ENCODE measurements at places on chromosomes 16 and 17. TPM values are rescaled to one million over a fixed set of nuclear protein-coding genes. Genes with fewer than 3 reads are reported as not detected.

GRCh38 chr16:10332241-10332640 lies 53.6 kb upstream of the ATF7IP2 start:
- no peak for DNase-seq

GRCh38 chr16:66337463-66338188 lies 28.9 kb upstream of the CDH5 start:
- no peak for DNase-seq

DNA sequence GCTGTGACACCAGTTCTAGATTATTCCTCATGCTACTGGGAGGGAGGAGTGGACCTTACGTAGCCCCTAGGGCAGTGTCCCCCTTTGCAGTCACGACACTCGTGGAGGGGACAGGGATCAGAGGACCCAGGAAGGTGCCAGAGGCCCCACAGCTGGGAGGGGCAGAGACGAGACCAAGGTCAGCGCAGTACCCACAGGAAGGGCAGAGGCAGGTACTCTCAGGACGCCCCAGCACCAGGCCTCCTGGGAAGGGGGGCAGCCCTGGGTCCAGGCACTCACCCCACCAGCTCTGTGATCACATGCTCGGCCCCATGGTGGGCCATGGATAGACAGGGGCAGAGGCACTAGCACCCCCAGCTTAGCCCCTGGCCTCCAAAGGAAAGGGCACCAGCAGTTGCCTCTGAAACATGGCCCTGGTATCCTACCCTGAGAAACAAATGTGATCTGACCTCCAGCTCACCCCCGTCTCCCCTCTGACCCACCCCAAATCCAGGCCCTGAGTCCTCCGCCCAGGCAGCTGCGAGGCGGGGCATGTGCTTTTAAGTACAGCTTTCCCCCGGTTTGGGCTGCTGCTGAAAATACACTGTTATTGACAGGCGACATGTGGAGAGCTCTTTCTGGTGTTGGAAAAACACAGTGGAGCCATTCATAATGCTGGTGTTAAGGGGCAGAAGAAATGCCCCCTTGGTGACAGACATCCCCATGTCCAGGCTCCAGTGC lies 361.9 kb downstream of the C16orf95 start:
- no peak for DNase-seq

- no peak for DNase-seq
Measured at GRCh38 chr17:760371-760770, 8.3 kb upstream of the GEMIN4 start.

GRCh38 chr17:83110735-83111134 lies 31.3 kb downstream of the METRNL start:
- no peak for DNase-seq

GRCh38 chr17:69651921-69652320 lies 237.4 kb downstream of the MAP2K6 start:
- no peak for DNase-seq

DNA sequence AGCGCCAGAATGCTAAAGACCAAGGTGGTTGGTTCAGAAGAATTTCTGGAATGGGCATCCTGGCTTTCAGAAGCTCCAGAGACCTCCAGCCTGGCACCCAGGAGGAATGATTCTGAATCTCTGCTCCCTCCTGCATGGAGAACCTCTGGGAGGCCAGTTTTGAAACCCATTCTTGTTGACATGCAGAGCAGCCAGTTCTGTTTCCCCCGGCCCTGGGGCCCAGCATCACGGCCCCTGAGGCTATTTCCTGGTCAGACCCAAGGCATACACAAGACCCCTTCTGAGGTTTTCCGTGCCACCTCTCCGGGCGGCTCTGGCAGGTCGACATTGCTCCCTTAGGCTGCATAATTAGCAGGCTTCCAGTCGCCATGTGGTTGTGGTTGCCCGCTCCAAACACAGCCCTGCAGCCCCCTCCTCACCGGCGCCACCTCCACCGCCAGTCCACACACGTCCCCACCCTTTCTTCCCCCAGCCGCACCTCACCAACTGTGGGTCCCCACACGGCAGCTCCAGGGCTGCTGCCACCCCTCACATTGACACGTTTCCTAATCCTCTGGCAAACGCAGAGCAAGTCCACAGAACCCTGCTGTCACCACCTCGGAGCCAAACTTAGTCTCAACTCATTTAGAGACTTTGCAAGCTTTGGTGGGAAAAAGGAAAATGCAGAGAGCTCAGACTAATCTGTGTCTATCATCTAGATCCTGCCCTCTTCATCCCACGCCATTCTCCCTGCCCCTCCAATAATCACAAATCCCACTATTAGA lies 367.1 kb downstream of the SOX9 start:
- DNase-seq = no peak

GRCh38 chr17:20028443-20028842 lies 19.3 kb downstream of the SPECC1 start:
- DNase-seq = no peak

DNA sequence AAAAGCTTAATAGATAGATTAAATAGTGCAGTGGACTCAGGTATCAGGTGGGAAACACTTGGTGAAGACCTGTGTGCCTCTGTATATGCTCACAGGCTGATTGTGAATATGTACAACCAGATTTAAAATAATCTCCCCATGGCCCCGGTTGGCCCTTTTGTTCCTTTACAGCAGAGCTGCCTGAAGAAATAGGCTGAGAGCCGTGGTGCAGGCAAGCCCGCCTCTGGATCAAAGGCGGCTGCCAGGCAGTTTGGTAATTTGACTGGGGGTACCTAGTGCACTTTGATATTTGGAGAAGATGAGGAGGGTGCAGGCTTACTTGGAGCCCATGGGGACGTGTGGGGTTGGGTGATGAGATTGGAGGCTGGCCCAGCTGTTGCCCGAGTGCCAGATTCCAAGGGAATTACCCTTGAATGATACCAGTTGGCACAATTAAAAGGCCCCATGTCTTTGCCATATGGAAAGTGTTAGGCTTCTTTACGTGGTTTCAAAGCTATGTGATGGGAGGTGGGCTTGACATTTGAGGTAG lies 5.0 kb downstream of the NKD1 start:
- no peak for DNase-seq

Gene NPIPA7
- 5.6 TPM for total RNA-seq

Gene OTOP2
- total RNA-seq = not detected

Gene RDM1
- total RNA-seq = not detected

Gene CIBAR2
- total RNA-seq = not detected

Gene SRCIN1
- total RNA-seq = 8.8 TPM
